Right hindlimb (tissue), 1 donor: ENCODE measurements at places on chromosomes 16 and 17.

DNA sequence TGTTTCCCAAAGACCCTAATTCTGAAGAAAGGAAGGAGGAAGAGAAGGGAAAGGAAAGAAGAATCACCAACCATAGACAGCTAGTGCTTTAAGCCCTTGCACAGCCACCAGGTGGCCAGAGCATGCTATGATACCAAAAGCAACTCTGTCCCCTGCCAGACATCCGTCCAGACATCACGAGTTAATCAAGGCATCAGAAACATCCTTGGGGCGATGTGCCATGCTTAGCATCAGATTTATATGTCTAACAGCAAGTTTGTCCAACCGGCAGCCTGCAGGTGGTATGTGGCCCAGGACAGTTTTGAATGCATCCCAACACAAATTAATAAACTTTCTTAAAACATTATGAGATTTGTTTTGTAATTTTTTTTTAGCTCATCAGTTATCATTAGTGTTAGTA is 2.9 kb upstream of the CRYBA1 start:
- no peak for DNase-seq

DNA sequence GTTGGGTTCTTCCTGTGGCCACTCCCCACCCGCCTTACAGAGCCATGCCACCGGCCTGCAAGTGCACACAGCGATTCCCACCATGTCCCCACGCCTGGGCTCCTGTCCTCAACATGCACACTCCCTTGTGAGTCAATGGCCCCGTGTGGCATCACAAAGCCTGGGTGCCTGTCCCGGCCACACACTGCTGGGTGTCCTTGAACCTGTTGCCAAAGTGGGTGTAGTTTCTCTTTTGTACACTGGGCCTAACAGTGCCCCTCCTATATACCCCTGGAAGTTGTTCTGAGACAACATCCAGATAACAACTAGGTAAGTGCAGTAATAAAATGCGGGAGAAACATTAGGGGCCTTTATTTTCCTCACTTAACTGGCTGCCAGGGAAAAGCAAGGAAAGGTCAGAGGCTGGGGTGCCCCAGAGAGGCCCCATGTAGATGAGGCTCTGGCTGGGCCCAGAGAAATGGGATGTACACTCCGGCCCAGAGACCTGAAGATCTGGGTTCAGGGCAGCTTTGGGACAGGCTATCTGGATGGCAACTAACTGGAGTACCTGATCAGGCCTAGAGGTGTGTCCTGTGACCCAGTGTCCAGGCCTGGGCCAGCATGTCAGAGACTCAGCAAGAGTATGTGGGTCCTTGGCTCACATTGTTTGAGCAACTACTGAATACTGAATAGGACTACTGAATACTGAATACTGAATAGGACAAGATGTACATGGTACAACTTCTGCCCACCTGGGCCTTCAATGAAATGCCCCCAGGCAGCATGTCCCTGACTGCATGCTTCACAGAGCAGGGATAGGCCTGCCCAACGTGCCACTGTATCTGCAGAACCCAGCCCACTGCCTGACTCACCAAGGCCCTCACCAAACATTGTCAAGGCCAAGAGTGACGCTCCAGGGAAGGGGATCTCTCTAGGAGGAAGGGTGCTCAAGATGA is 8.3 kb downstream of the ABCC3 start:
- DNase-seq, result peak; percentile 7

DNA sequence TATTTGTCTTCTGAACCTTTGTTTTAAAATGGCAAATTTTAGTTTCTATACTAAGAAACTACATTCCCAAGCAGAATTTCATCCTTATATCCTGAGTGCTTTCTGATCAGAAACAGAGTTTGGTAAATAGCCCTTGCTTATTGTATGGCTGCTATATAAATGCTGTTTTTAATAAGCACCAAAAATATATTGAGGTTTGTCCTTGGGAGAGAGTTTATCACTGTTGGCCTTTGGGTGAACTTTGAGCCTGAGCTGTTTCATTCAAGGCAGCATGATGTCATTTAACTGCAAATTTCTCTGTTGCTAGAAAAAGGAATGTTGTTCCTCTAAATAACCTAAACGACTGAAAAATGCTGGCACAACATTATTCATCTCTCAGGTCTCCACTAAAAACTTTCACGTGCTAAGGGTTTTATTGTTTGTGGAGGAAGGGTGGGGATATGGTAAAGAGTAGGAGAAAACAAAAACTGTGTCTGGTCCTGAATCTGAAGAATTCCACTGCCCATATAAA is 334.3 kb upstream of the TBX2 start:
- DNase-seq, result peak; percentile 16

DNA sequence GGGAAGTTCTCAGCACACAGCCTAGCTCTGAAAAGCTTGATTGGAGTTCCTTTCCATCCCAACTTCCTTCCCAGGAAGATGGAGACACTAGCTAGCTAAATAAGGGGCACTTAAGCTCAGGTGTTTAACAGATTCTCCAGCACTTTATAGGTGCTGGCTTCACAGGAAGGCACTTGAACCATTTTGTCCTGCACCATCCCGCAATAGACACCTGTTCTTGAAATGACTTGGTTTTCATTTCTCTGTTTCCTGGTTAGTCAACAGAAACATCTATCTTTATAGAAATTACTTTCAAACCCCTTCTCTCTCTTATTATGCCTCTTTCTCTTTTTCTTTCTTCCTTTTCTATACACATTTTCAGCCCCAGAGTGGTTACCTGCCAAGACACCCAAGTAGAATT is 409.9 kb upstream of the ZFHX3 start:
- no peak for DNase-seq

GRCh38 chr16:89505204-89506112 is 2.7 kb upstream of the SPG7 start:
- peak; percentile 76 for DNase-seq

DNA sequence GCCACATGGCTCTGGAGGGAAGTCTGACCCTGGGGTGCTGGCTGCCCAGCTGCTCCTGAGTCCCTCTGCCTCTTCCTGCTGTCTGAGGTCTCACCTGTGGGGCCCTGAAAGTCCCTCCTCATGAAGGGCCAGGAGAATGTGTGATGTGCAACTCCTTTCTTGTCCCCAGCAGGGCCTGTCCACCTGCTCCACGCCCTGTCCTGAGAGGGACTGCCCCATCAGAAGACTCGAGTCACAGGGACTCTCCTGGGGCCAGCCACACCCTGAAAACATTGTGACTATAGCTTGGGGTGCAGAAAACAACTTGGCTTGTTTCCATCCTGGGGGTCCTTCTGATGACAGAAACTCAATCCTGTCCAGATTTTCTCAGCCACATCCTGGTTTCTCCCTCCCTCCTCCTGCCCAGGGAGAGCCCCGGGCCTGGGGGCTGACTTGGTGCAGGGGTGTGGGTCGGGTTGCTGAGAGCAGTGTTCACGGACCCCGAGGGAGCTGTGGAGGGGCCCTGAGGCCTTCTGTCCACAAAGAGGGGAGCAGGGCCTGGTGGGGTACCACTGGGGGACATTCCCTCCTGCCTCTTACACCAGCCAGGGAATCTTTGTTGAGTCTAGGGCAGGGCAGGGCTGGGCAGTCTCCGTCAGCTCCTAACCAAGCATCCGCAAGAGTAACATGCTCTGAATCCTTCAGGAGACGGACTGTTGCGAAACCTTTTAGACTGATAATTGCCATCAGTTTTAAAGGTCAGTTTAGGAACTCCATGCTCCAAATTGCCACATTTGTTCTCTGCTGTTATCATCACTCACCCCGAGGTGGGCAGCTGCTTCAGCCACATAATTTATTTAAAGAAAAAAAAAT is 45.9 kb downstream of the NT5M start:
- no peak for DNase-seq

- no peak for DNase-seq
Observed at GRCh38 chr17:68686108-68686988, 85.2 kb upstream of the FAM20A start.
